DMS53 (cell line): ENCODE measurements at places on chromosomes 3 and 15.
A peak's percentile ranks its signal among the peaks of the same experiment; 100 is the strongest.

DNA sequence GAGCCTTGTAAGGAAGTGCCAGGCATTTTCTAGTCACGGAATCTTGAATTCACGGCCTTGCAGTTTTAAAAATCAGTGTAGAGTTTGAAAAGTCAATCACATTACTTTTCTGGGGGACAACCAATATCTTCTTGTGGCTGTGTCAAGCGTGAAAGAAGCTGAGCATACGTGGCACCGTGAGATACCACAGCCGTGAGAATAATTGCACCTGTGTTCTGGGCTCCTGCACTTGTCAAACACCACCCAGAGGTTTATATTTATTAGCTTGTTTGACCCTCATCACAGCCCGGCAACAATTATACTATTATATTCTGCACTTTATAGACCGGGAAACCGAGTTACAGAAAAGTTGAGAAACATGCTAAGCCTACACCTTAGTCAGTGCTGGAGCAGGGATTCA is 45.2 kb downstream of the ARRDC4 start:
- DNase-seq: no peak

GRCh38 chr15:66138096-66138783 is 115.3 kb downstream of the MEGF11 start:
- no peak for DNase-seq

GRCh38 chr3:185366074-185366335 is 3.1 kb downstream of the MAP3K13 start:
- DNase-seq: no peak

DNA sequence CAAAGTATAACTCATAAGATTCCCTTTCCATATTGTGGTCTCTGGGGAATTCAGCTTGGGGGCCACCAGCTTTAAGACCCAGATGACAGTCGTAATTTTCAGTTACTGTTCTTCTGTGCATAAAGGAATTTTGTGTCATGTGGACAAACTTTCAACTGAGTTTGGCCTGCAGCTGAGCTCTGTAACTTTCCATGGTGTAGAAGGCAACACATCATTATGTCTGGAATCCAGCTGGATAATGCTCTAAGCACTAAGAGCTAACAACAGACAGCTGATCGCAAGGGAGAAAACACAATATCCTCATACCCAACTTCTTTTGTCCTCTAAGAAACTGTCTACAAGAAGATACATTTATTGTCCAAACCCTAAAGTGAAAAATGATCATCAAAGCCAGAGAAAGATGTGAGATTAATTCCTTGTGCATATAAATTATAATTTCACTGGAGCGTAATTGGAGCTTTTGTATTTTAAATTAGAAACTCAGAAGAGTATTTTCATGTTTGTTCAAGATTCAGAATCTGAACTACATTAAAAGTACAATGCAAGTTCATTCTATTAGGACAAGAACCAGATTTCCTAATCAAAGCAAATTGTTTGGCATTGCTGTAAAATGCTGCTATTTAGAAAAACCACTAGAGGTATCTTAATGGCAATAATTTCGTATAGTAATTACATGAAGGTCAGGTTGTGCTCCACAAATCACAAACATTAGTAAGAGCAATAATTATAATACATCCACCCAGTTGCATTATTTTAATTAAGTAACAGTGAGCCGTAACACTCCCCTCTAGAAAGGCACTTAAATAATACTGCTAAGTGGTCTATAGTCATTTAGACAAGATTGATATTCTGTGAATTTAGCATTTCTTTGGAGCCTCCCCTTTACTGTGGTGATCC is 218.8 kb downstream of the ATP8B4 start:
- DNase-seq: no peak

GRCh38 chr3:58492494-58492905 is 604 bp downstream of the KCTD6 start:
- DNase-seq: peak; percentile 5

- no peak for DNase-seq
These were observed 250.0 kb upstream of the PROK2 start for GRCh38 chr3:72034986-72035385.

- DNase-seq: peak; percentile 11
These were observed 279.3 kb upstream of the LRRFIP2 start for GRCh38 chr3:37453393-37454389.

GRCh38 chr3:61772456-61772855 is 211.1 kb downstream of the PTPRG start:
- no peak for DNase-seq

DNA sequence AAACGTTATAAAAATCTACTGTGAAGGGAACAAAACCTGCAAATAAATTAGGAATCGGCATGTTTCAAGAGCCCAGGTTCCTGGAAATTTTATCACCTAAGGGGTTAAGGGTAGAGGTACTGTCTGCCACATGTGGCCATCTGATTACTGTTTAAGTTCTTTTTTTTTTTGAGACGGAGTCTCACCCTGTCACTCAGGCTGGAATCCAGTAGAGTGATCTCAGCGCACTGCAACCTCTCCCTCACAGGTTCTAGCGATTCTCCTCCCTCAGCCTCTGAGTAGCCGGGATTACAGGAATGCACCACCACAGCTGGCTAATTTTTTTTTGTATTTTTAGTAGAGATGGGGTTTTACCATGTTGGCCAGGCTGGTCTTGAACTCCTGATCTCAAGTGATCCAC is 35.8 kb downstream of the UQCC5 start:
- DNase-seq: no peak

GRCh38 chr3:184597829-184598573 is 36.4 kb downstream of the EPHB3 start:
- DNase-seq: no peak

DNA sequence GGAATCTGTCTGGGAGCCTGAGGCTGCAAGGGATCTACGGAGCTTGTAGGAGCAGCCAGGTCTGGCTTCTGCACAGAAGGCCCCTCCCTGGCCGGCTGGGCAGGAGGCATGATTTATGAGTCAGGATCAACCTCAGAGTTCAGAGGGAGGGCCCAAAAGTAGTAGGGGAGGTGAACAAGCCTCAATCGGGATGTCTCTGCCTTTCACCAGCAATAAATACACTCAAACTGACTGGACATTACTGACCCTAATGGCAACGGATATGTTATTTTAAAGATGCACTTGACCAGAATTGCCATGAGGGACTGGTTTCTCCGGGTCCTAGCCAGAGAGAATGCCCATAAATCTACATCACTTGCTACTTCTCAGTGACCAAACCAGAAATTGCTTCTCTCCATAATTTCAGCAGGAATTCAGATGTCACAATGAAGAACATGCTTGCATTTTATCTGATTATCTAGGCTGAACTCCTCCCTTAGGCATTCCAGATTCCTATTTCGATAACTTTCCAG is 109.6 kb upstream of the LMOD3 start:
- DNase-seq: no peak

GRCh38 chr15:101709466-101709865 is 14.8 kb downstream of the TARS3 start:
- DNase-seq: peak; percentile 5

GRCh38 chr3:11323813-11324212 is 51.6 kb downstream of the ATG7 start:
- no peak for DNase-seq

- no peak for DNase-seq
These were observed 31.0 kb downstream of the IQCB1 start for GRCh38 chr3:121803771-121804320.

- DNase-seq: no peak
These were observed 276.2 kb upstream of the CTNNB1 start for GRCh38 chr3:40923143-40923542.

DNA sequence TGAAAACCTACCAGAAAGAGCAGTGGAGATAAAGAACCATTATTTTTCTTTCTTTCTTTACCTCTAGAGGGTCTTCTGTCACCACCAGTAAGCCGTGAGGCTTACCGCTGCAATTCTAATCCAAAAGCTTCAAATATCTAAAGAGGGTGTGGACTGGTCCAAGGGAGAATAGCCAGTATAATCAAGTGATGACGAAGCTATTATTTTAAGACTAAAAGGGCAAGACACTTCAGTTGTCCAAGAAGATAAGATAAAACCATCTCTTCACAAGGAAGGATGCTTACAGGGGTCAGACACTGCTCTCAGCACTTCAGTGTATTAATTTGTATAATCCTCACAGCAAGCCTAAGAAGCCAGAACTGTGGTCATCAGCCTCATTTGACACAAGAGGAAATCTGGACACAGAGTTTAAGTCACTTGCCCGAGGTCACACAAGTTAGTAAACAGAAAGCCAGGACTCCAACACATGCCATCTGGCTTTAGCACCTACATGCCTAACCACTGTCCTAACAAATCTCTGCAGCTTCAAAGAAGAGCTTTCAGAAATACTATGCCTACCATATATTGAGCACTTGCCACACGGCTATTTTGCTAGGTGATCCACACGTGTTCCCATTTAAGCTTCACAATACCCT is 14.6 kb downstream of the HDC start:
- DNase-seq: no peak

DNA sequence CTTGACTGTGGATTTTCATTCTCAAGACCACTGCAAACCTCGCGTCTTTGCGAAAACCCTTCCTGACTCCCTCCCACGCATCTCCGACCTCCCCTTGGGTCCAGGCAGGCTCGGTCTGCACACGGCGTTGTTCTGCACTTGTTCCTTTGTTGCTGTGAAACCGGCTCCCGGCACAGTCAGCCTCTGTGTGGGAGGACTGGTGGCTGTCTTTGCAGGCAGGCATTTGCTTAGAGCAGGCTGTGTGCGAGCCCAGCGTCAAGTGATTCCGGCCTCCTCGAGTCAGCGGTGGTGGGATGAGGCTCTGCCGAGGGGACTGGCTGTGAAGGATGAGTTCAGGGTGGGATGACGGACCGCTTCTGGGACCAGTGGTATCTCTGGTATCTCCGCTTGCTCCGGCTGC is 102.6 kb upstream of the ROPN1 start:
- no peak for DNase-seq

DNA sequence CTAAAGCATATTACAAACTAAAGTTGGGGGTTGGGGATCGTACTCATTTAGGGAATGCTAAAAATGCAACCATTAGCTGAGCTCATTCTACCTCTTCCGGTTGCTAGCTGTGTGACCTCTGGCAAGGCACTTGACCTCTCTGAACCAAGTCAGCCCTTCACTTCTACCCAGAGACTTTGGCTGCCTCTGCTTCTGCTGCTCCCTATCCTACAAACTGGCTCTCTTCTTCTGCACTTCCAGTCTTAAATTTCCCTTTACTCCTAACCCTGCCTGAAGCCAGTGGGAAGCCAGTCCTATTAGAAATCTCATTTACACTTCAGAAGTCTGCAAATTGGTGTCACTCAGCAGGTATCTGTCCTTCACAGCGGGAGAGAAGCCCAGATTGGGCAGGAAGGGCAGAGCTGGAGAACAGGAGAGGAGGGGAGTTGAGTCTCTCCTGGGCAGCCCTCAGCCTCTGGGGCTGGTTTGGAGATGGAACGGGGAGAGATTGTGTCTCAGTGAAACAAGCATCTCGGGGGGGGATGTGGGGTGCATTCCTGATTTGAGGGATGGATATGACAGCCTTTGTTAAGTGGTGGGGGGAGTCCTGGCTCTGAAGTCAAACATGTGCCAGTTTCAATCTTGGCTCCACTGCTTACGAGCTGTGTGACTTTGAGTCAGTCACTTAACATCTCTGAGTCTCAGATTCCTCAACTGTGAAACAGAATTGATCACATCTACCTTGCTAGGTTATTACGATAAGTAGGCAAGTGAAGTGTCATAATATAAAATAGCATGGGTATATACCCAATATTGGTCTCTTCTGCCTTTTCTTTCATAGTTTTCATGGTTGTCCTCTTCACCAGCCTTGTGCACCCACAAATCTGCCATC is 7.8 kb upstream of the AEN start:
- no peak for DNase-seq

GRCh38 chr15:44695294-44695693 is 15.8 kb downstream of the PATL2 start:
- no peak for DNase-seq

DNA sequence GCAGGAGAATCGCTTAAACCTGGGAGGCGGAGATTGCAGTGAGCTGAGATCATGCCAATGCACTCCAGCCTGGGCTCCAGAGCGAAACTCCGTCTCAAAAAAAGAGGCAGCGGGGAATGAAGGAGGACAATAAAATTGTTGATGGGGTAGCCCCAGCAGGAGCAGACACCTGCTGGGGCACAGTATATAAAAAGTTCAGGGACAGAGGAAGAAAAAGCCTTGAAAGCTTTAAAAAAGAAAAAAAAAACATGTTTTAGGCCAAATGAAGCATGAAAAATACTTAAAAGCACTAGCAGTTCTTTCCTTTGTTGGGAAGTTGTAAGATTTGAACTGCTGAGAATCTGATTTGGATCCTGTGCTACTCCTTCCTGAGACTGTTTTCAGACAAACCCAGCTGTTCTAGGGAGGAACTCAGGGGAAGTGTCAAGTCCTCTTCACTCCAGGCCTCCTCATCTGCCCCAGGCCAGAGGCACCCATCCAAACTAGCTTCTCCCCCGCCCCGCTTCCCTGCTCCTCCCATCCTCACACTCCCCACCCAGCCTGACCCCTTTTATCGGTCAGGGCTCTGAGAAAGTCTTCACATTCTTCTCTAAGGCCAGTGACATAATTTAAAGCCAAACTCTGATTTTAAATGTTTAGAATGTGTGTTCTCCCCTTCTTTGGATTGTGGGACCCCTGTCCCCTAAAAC is 4.9 kb downstream of the IL17RD start:
- no peak for DNase-seq

DNA sequence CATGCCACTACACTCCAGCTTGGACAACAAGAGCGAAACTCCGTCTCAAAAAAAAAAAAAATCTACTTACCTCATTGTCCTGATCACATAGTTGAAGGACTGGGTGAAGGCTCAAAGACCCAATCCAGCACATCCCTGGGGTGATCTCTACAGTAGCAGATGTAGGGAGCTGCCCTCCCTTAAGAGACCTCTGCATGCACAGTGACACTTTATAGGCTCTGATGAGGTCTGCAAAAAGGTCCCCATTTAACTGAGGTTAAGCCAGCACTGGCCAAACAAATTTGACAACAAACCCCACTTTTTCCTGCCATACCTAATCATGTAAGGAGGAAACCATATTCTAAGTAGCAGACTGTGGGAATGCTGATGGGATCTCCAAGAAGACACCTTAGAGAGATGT is 31.1 kb upstream of the SPATA12 start:
- no peak for DNase-seq

DNA sequence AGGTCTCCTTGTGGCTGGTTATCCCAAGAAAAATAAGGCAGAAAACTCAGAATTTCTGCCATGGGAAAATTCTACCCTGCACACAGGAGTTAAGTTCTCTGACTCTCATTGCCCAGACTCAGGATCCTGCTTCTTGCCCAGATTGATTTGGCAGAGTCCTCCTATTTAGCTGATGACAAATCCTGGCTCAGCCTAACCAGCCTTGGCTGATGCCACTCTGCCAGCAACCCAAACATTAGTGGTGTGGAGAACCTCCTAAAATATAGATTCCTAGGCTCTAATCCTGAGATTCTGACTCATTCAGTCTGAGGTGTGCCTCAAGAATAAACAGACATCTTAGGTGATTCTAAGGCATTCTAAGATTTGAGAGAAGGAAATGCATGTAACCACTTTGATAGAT is 60.5 kb upstream of the ACTC1 start:
- no peak for DNase-seq

- no peak for DNase-seq
These were observed 86.8 kb downstream of the TMCO5A start for GRCh38 chr15:38021259-38021658.

GRCh38 chr3:58728723-58729122 is 62.1 kb upstream of the FAM3D start:
- no peak for DNase-seq
